Kidney (tissue), 22 donors: ENCODE measurements at places on chromosomes 11 and 22. TPM values are rescaled to one million over a fixed set of nuclear protein-coding genes. Genes with fewer than 3 reads are reported as not detected.

The BACE1-AS gene
- 8.0 TPM for polyA plus RNA-seq

The KCNC1 gene
- not detected for polyA plus RNA-seq

The TBX1 gene
- 0.45 TPM for polyA plus RNA-seq

The SYT9 gene
- polyA plus RNA-seq, result 2.7 TPM

The BEST1 gene
- 0.62 TPM for polyA plus RNA-seq

The DAGLA gene
- 1.4 TPM for polyA plus RNA-seq

The DNAJC24 gene
- polyA plus RNA-seq, result 5.7 TPM

The IPO7 gene
- polyA plus RNA-seq, result 20.6 TPM

The PLAAT2 gene
- polyA plus RNA-seq, result 49.5 TPM

The CACNA1I gene
- not detected for polyA plus RNA-seq

The DUSP8 gene
- polyA plus RNA-seq, result 1.9 TPM

The PPP1CA gene
- 210 TPM for polyA plus RNA-seq

The PRG3 gene
- polyA plus RNA-seq, result not detected

The CCDC87 gene
- 0.13 TPM for polyA plus RNA-seq

The GGTLC3 gene
- polyA plus RNA-seq, result 2.0 TPM
